HuH-7.5 (cell line): ENCODE measurements at places on chromosomes 4 and X.

- no peak for DNase-seq
Observed at GRCh38 chrX:134932528-134933217, 58.1 kb upstream of the SMIM10 start.

DNA sequence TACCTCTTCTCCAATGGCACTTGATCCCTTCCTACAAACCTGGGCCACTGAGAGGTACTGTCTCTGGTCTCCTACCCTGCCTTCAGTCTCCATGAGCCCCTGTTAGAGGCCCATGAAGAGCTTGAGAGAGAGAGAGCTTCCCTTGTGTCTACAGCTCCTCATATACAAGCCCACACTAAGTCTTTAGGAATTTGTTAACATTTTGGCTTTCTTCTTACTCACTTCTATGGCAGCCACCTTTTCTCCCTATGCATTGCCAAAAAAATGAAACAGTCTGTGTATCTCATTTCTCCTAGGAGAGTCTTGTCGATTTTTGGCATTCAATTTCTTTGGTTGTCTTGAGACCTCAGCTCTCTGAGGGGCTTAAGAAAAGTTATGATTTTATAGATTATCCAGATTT, 90.9 kb upstream of the LNX1 start:
- no peak for DNase-seq

- no peak for DNase-seq
Observed at GRCh38 chr4:180641495-180641894, 1601.7 kb upstream of the TENM3 start.

GRCh38 chrX:12423346-12423745, 285.1 kb downstream of the FRMPD4 start:
- no peak for DNase-seq

DNA sequence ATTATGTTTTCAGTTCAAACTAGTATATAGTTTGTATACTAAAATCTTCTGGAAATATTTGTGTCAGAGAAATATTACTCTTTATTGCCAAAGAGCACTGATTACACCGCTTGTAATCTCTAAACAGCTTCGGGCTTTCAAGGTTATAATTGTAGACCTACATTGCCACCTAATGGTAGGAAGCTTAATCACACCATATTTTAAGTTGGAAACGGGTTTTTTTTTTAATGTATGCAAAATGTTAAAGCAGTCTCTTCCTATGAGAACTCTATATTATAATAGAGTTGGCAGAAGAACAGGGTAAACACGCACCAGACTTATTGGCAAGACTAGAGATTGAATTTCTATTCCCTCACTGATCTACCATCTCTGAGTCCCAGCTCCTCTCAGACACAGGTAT, 19.5 kb upstream of the NFXL1 start:
- DNase-seq, result no peak

- DNase-seq, result no peak
Observed at GRCh38 chrX:67604979-67605703, 61.3 kb downstream of the AR start.

- no peak for DNase-seq
Observed at GRCh38 chr4:162852642-162853041, 314.0 kb downstream of the NAF1 start.

- no peak for DNase-seq
Observed at GRCh38 chrX:10098270-10098713, 58.5 kb upstream of the CLCN4 start.

DNA sequence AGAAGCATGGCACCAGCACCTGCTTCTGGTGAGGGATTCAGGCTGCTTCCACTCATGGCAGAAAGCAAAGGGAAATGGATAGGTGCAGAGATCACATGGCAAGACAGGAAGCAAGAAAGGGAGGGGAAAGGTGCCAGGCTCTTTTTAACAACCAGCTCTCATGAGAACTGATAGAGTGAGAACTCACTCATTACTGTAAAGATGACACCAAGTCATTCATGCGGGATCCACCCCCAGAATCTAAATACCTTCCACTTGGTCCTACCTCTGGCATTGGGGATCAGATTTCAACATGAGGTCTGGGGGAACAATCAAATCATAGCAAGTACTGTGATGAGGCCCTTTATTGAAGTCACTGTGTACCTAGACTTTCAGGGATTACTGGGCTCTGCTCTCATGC, 72.0 kb upstream of the PRDM5 start:
- no peak for DNase-seq

DNA sequence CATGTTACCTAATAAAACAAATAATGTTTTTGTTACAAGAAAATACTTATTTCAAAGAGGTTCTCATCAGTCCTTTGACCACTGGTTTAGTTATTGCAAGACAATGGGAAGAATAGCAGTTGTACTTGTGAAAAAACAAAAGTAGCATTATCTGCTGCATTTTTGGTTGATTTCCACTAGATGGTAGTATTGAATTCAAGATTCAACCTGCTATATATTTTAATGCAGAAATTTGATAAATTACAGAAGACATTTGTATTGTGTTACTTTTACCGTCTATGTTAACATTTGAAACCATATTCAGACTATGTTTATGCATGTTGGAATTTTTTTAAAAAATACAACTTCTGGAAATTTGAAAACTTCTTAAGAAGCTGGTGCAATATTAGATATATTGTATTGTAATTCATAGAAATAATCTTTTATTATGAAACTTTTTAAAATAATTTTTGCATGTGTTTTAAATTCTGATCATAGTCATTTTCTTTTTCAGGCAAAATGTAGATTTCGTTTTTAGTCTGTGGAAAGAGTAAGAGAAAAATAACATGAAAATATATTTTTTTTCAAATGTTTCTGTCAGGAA, 56.4 kb downstream of the SPCS3 start:
- no peak for DNase-seq

- DNase-seq, result peak; percentile 7
Observed at GRCh38 chr4:154928640-154929257, 147.7 kb downstream of the RBM46 start.

- DNase-seq, result peak; percentile 52
Observed at GRCh38 chr4:37453281-37453998, 208.9 kb downstream of the NWD2 start.

- DNase-seq, result no peak
Observed at GRCh38 chrX:55161581-55161980, 58.6 kb upstream of the PAGE5 start.

- no peak for DNase-seq
Observed at GRCh38 chrX:47143894-47144625, 442 bp downstream of the NDUFB11 start.

DNA sequence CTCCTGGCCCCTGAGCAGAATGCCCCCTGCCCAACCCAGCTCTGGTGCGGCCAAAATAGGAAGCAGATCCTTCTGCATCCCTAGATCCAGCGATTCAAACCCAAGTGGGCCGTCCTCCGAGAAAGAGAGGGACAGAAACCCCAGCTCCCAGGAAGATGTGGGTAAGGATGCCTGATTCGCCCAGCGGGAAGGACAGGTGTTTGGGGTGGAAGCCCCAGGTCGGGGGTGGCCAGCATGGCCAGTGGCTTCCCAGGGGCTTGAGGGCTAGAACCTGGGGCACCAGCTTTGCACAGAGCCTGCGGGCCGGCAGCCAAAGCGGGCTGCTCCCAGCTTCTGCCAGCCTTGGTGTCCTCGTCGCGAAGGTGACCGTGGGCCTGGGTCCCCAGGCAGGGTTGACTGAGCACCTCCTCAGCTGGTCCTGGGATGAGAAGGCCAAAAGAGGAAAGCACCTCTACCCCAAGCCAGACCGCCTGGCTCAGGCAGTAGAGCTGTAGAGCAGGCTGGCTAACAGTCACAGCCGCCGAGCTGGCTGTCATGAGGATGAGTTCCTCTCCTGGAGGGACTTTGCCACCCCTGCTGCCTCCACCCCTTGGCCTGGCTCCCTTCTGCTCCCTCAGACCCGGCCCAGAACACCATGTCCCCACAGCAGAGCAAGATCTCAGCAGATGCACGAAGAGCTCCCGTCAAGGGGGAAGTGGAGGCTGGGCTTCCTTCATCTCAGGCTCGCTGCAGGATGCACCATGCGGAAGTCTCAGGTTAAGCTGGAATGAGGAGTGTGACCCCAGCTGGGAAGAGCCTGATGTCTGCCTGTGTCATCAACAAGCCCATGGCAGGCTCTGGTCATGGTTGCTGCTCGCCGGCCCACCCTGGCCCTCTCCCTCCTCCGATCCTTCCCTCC, 59.9 kb downstream of the CPZ start:
- DNase-seq, result no peak
